Brain microvascular endothelial cell (primary cell): ENCODE measurements at places on chromosomes 1 and 21.
A peak's percentile ranks its signal among the peaks of the same experiment; 100 is the strongest.

GRCh38 chr1:33298623-33299277, 22.1 kb downstream of the A3GALT2 start:
- peak; percentile 51 for DNase-seq

- no peak for DNase-seq
These were observed 556 bp downstream of the IFI44 start for GRCh38 chr1:78650114-78650660.

- DNase-seq = no peak
These were observed 14.0 kb downstream of the ARHGEF16 start for GRCh38 chr1:3468236-3469103.

DNA sequence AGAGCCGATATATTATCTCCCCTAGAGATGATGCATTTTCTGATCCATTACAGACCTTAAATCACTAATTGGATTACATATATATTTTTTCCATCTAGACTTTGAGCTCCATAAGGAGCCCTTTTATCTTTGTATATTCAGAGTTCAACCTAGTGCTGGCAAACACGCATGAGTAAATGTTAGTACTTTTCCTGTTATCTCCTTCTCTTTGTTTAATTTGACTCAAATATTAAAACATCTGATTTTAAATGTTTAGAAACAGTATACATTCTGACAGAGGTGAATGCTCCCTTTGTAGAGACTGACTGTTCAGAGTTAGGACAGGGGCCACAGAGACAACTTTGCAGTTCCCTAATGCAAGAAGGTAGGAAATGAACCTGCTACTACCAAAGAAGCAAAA, 37.1 kb downstream of the EIF2B3 start:
- DNase-seq = no peak

DNA sequence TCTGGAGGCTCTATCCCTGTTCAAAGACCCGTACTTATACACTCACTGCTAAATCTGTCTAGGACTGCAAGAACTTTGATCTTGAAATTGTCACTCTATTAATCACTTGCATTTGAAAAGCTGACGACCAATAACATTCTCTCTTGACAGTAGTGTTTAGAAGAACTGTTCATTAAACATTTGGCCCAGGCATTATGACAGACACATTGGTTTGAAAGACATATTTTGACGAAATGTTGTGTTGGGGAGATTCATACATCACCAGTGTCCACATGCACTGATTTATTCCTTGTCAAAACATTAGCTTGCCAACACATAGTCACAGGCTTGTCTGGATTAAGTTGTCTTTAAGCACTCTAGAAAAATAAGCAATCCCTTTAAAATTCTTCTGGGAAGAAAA, 951.3 kb downstream of the ADGRL2 start:
- no peak for DNase-seq
